ENCODE measurements at places on chromosomes 1 and 21.

GRCh38 chr1:203625628-203626019, 1.0 kb upstream of the ATP2B4 start:
- DNase-seq, result peak; percentile 60

DNA sequence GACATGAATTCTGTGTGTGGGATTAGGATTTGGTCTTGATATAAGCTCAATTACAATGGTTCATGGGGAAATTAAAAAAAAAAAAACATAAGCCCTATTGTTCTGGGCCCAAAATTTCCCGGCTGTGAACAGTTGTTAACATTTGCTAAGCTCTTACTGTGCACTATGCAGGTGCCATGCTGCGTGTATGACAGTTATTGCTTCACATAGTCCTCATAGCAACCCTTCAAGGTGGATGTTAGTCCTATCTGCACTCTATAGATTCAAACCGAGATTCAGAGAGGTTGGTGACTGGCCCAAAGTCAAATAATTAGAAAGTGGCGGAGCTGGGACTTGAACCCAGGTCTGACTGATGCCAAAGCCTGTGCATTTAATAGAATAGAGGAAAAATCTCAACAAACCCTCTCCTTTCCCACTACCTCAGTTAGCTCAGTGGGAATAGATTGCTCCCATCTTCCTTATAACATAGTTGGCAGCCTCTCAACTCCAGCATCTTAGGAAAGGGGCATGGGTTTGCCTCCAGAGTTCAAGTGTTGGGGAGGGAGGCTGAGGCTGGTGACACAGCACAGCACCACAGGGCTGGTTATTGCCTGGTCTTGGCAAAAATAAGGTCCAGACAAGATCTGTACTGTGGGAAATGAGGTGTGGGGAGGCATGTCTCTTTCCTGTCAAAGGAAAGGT, 55.0 kb upstream of the GCLM start:
- DNase-seq, result no peak

- no peak for DNase-seq
Measured at GRCh38 chr1:225651376-225651871, 1.5 kb downstream of the ENAH start.

GRCh38 chr1:25628741-25629421, 12.3 kb downstream of the MAN1C1 start:
- no peak for DNase-seq

GRCh38 chr1:40955266-40955665, 24.2 kb upstream of the CTPS1 start:
- no peak for DNase-seq

- DNase-seq, result no peak
Measured at GRCh38 chr1:31535561-31535960, 40.8 kb upstream of the TINAGL1 start.

- no peak for DNase-seq
Measured at GRCh38 chr1:89876463-89876862, 55.6 kb downstream of the LRRC8D start.

GRCh38 chr1:60583696-60584095, 498.7 kb upstream of the NFIA start:
- no peak for DNase-seq

DNA sequence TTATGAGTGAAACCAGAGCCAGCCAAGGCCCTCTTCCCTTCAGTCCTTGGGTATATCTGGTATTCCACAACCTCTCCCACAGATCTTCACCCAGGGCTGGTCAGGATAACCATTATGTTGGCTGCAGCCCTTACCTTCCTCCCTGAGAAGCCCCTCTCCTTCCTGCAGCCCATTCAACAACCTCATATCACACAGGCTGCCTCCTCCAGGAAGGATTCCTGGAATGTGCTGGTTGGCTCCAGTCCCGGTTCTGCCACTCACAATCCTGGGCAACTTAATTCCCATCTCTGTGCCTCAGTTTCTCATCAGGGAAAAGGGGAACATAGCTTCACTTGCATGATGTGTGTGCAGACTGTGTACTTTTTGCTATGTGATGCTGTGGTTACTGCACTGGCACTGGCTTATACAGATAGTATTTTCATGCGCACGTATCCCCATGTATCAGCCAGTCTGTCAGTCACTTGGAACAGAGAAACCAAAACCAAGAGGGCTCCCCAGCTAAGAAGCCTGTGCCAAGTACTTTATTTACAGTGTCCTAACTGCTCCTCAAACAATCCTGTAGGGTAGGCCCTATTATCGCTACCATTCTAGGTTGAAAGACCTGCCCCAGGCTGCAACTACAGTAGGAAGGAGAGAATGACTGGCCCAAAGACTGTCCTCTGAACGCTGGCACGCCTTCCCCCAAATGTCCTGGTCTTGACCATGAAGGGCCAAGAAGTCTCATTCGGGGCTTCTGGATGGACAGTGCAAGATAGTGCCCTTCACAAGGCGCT, 39.9 kb upstream of the PPP1R15B start:
- no peak for DNase-seq

DNA sequence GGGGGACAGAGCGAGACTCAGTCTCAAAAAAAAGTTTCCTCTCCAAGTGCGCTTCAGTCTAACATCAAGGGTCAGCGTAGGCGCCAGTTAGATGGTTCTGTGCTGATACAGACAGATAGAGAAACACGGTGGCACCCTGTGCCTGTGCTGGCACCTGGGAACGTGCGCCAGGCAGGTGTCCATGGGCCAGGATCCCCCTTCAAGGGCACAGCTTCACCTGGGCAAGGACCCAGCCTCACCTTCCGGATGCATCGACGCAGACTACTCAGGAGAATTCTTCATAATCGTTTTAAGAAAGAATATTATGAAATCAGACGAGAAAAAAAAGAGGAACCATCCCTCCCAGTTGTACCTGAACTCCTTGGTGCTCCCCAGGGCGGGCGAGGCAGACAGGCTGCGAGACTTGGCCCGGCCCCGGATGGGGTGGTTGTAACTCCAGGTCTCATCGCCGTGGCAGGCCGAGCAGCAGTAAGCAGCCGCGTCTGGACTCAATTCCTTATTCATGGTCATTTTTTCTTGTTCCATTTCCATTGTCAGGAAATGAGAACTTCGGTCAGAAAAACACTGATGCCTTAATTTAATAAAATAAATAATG, 13.3 kb downstream of the NADK start:
- no peak for DNase-seq

DNA sequence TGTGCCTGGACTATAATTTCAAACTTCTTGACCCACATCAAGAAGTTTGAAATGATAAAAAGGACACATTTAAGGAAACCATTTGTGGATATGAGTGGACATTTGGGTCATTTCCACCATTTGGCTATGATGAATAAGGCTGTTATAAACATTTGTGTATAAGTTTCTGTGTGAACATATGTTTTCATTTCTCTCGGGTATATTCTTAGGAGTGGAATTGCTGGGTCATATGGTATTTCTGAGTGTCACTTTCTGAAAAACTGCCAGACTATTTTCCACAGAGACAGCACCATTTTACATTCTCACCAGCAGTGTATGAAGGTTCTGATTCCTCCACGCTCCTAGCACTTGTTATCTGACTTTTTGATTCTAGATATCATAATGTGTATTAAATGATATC, 50.8 kb downstream of the GPR137B start:
- DNase-seq, result no peak

DNA sequence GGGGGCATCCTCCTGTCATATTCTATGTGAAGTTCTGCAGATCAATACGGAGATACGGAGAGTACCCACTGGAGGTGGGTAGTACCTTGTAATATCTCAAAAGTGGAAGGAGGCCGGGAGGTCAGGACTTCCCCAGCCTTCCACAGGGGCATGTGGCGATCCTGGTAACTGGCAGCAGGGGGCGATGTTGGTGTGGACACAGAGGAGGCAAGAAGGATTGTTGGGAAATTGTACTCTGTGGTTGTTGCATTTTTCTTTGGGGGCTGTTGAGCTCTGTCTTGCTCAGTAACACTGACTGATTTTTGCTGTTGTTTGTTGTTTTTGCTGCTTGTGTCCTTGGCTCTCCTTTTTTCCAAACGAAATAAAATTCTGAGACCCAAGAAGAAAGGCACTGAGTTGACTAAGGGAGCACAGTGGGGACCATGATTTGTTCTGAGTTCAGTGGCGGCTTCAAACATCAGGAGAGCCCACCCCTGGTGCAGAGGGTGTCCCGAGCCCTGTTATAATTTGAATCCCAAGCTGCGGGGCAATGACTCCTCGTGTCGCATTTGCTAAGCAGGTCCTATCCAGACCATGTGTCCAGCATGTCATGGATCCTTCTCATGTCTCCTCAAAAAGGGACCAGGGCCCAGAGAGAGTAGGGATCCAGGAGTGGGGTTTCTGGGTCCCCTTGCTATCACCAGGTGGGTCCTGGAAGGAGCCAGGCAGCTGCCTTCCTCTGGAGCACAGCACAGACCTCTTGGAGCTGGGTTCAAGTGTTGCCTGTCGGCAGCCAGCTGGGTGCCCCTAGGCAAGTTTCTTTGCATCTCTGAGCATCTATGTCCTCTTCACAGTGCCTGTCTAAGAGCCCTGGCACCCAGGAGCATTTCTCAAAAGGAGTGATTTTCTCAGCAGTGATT, 22.8 kb downstream of the LHX4 start:
- DNase-seq, result peak; percentile 31

- DNase-seq, result no peak
Measured at GRCh38 chr21:46386734-46387088, 62.8 kb downstream of the PCNT start.

GRCh38 chr1:233549917-233550316, 64.0 kb upstream of the KCNK1 start:
- DNase-seq, result no peak

- no peak for DNase-seq
Measured at GRCh38 chr1:237405912-237406311, 363.9 kb downstream of the RYR2 start.

DNA sequence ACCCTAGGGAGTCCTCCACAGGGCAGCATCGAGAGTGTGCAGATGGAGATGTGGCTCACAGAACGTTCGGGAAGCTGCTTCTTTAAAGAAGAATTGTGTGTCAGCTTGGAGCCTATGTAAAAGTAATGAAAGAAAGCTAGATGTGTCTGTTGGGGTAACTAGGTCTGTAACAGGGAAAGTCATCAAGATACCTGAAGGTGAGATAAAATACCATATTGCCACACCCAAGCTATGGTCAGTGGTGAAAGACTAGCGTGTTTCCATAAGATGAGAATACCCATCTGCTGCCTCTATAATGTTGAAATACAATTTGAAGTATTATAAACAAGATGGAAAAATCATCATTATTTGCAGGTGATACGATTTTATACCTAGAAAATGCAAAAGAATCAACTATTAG, 17.5 kb downstream of the RCAN1 start:
- DNase-seq, result no peak

DNA sequence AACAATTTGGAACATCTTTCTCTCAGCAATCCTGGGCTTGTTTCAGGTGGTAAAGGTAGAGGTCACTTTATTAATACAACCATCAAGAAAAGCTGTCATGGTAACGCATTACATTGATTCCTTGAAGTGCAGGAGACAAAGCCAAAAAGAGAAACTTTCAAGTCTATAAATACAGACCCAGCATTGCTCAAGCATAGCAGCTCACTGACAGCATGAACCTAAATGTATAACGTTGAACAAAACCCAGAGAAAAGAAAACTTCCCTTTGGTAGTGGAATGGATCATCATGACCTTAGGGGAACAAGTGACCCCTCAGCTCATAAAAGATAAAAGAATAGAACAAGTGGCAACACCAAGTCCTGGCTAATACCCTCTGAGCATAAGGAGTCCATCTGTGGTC, 332.2 kb downstream of the NTNG1 start:
- DNase-seq, result no peak

- no peak for DNase-seq
Measured at GRCh38 chr1:189607477-189608096, 870.1 kb downstream of the BRINP3 start.

GRCh38 chr1:118258975-118259374, 73.9 kb upstream of the SPAG17 start:
- no peak for DNase-seq

DNA sequence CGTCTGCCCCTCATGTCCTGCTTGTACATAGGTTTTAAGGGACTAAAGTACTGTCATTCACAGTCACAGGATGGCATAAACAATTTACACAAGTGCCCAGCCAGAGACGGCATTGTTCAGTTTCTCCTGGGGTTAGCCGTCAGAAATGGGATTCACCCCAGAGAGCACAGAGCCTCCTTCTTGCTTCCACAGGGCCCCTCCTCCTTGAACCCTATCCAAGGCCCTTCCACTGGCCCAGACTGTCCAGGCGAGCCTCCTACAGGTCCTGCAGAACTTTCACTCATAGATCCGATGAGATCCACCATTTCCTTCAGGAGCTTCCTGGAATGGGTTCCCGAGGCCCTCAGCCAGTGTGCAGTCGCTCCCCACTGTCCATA, 10.0 kb downstream of the AVPR1B start:
- DNase-seq, result no peak

DNA sequence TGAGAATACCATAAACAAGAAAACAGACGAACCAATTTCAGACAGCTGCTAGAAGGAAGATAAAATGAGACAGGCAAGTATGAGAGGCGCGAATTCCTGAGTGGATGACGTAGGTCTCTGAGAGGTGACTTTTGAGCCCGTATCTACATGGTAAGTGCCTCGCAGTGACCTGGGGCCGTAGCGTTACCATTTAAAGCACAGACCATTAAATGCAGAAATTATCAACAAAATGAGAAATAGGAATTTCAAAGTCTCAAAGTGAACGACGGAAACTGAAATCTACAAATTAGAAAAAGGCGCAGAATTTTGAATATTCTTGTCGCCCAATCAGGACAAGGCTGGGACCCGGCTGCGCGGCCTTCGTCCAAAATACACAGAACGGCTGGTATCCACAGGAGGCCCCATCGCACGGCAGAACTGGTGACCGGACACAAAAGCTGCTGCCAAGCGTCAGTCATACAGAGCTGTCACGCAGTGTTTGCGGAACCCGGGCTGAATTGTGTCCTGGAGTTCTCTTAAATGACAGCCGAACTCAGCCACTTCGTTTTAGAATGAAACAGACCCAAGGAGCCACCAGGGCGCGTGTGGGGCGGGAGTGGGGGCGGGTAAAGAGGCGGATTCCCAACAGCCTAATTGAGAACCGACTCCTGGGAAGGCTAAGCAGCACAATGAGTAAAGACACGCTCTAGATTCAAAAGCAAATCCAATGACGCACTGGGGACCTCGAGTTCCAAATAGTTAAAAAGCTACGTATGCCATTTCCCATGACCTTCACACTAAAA, 13.8 kb upstream of the BOLA1 start:
- DNase-seq, result peak; percentile 91

GRCh38 chr1:102595106-102595505, 513.2 kb downstream of the COL11A1 start:
- DNase-seq, result no peak

- no peak for DNase-seq
Measured at GRCh38 chr1:31214316-31215064, 25.2 kb downstream of the NKAIN1 start.

DNA sequence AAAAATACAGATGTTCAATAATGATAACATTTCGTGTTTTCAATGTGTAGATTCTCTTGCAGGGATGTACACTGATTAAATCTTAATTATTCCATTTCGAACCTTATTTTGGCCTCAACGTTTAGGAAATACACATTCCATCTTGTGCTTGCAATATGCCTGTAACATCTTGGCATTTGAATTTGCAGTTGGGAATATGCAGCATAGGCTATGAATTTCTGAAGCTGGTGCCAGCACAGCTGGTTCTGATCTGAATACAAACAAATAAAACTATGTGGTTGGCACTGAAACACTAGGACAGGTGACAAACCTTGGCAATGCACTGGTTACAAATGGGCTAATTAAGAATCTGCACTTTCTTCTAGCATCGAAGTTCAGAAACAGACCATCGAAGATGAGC, 108.4 kb downstream of the ERG start:
- no peak for DNase-seq
